ENCODE measurements at places on chromosomes 16 and 17. TPM values are rescaled to one million over a fixed set of nuclear protein-coding genes. Genes with fewer than 3 reads are reported as not detected.
A peak's percentile ranks its signal among the peaks of the same experiment; 100 is the strongest.

- DNase-seq, result peak; percentile 84
These were observed 6.3 kb downstream of the TBC1D16 start for GRCh38 chr17:80029258-80029974.

The EVI2B gene
- polyA plus RNA-seq, result 4.0 TPM

The CTRB1 gene
- polyA plus RNA-seq, result 0.15 TPM

The CDH8 gene
- 2.4 TPM for polyA plus RNA-seq

The TSPAN10 gene
- polyA plus RNA-seq, result 0.96 TPM

GRCh38 chr17:79154951-79155585, 80.4 kb downstream of the ENGASE start:
- no peak for DNase-seq

The KNOP1 gene
- polyA plus RNA-seq, result 23.0 TPM

DNA sequence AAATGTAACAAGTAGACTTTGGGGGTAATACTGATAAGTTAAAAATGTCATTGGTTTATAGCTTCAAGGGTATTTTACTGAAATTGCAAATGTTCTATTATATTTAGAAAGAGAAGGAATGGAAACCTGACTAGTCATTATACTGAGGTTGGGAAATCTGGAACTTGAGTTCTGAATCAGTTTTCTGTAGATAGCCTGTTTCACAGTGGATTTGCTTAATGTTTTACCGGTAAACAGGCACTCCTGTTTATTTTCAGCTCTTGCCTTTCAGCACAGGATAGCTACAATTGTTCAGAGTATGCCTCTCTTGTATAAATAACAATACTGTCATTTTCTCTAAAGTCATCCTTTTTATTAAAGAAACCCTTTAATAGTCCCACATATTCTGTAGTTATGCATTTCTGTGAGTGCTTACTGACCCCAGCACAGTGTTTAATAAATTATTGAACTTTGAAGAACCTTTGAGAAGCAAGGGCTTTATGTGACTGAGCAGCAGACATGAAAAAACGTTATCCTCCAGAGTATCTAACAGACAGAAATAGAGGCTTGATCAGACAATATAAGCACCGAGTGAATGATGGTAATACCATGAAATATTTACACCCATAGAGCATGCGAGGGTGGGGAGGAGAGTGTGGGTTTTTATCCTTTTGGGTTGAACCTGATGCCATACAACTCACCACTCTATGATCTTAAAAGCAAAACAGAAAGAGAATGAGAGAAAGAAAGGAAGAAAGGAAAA, 58.2 kb downstream of the FTO start:
- DNase-seq, result no peak

The LPCAT2 gene
- 20.9 TPM for polyA plus RNA-seq

The SYCE1L gene
- 4.5 TPM for polyA plus RNA-seq

DNA sequence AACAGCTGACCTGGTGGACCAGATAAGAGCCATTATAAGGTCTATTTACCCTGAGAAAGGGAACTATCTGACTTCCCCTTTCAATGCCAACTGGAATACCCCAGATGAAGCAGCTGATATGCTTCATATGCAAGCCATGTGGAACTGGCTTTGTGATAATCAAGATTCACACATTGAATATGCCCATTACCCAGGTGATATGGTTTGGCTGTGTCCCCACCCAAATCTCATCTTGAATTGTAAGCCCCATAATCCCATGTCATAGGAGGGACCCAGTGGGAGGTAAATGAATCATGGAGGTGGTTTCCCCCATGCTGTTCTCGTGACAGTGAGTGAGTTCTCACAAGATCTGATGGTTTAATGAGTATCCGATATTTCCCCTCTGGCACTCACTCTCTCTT, 42.1 kb downstream of the IKZF3 start:
- no peak for DNase-seq

GRCh38 chr17:70225276-70225675, 55.9 kb downstream of the KCNJ2 start:
- DNase-seq, result no peak

DNA sequence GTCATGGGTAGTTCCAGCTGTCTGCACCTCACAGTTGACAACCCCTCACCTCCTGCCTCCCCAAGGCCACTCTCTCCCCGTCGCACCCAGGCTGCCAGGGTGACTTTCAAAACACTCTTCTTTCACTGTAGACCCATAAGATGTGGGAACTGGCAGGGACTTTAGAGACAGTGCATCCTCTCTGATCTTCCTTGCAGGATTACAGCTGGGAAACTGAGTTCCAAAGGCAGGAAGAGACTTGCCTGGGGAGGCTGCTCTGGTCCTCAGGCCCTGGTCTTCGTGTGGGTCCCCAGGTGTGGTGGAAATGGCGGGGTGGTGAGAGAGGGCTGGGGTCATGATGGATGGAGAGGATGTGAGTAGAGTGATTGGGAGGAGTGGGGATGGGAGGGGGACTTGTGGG, 21.9 kb upstream of the NKD1 start:
- no peak for DNase-seq

DNA sequence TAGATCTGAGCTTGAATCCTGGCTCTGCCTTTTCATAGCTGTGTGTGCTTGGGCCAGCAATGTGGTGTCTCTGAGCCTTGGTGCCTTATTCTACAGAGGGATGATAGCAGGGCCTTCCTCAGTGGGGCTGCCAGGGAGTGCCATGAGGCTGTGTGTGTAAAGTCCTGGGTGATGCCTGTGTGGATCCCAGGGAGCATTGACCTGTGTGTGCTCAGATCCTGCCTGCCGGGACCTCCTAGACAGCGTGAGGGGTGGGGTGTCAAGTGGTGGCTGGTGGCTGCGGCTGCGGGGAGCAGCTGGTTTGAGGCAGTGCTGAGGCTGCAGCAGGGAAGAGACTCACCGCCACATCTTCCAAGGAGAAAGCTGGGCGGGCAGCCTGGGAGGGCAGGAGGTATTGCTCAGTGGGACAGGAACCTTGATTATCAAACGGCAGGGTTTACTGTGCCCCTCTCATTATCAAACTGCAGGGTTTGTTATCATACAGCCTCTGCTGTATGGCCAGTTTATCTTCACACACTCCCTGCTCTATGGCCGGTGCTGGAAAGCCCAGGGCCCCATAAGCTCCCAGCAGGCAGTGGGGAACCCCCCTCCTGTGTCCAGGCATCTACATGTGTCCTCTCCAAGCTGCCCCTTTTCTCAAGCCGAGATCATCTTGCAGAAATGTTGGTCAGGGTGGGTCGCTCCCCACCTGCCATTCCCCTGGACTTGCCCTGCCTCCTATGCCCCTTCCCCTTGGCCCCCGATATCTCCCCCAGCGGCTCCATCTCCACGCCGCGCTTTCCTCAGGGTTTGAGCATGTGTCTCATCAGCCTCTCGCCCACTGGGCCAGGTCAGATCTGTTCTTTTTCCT, 3.1 kb upstream of the ADCY7 start:
- DNase-seq, result no peak

The OR3A3 gene
- polyA plus RNA-seq, result not detected

The LRRC37B gene
- 13.8 TPM for polyA plus RNA-seq

- peak; percentile 71 for DNase-seq
These were observed 46.6 kb downstream of the PECAM1 start for GRCh38 chr17:64343833-64344637.

GRCh38 chr16:1221628-1222552, 3.2 kb downstream of the TPSG1 start:
- DNase-seq, result no peak

DNA sequence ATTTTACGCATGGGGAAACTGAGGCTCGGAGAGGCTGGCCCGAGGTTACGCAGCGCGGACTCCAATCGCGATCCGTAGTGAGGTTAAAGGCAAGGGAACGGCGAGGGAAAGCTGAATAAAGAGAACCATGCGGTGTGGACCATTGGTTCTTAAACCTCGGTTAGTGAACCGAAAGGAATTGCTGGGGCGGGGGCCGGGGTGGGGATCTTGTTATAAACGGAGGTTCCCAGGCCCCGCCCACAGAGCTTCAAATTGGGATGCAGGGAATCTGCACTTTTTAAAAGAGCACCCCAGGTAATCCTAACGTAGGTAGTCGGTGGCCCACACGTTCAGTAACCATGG, 524 bp downstream of the IQCK start:
- DNase-seq, result no peak

DNA sequence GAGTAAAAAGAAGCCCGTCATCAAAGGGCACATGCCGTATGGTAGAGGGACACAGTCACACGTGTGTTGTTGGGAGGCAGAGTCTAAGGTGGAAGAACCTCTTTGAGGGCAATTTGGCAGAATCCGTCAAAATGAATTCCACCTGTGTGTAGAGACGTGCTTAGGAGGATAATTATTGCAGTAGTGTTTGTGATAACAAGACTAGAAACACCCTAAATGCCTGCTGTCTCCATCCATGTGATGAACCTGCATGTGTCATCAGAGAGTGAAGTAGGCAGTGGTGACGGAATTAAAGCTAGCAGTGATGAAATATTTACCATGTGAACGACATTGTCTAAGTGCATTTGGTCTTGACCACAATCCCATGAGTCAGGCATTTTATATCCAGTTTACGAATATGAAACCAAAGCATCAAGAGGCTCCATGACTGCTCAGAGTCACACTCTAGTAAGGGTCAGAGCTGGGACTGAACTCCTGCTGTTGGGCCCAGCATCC, 61.3 kb upstream of the ADORA2B start:
- no peak for DNase-seq

The KPNA2 gene
- 41.0 TPM for polyA plus RNA-seq

Measured in hindlimb muscle (tissue), 1 donor.